ENCODE measurements at places on chromosomes 11 and 22. TPM values are rescaled to one million over a fixed set of nuclear protein-coding genes. Genes with fewer than 3 reads are reported as not detected.

APOL4 gene
- 0.03 TPM for total RNA-seq

WNT7B gene
- total RNA-seq: 60.1 TPM

TSSK2 gene
- not detected for total RNA-seq

DMC1 gene
- 2.8 TPM for total RNA-seq

PLEKHA7 gene
- 46.8 TPM for total RNA-seq

ART5 gene
- 0.16 TPM for total RNA-seq

PRODH gene
- total RNA-seq: 1.3 TPM

STX5 gene
- total RNA-seq: 25.5 TPM

ROM1 gene
- total RNA-seq: 4.4 TPM

MS4A8 gene
- not detected for total RNA-seq
